ENCODE measurements at places on chromosomes 2 and 18.

DNA sequence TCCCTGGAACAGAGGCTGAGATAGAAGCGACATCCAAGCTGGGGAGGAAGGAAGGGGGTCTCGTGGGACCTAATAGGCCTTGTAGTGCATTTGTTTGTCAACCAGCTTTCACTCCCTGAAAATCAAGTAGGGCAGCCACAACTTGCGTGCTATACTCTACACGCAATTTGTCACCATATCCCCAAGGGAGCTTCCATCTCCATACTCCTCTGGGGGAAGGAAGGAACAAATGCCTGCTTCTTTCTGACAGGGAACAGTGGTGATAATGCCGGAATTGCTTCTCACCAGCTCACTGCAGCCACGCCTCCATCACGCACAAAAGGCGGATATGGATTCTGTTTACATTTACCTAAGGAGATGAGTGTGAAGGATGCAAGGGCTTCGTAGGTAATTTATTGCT is 213.4 kb downstream of the TMEM163 start:
- DNase-seq = no peak

DNA sequence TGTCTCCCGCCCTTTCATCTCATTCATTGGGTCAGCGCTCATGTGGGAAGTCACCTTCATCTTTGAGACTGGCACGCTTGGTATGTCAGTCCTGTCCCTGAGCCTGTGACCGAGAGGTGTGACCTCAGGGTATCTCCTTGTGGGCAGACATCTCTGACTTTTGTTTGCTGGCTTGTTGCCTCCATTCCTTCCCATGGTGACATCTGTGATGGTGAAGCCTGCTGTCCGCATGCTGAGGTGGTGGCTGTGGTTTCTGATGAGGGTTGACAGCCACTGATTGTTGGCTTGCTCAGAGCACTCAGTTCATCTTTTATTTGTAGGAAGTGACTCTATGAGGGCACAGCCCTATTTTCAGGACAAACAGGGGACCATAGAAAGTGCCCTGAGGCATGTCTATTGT is 139.2 kb downstream of the SLC4A3 start:
- no peak for DNase-seq

- DNase-seq = no peak
Observed at GRCh38 chr18:59050661-59051057, 89.0 kb upstream of the SEC11C start.

DNA sequence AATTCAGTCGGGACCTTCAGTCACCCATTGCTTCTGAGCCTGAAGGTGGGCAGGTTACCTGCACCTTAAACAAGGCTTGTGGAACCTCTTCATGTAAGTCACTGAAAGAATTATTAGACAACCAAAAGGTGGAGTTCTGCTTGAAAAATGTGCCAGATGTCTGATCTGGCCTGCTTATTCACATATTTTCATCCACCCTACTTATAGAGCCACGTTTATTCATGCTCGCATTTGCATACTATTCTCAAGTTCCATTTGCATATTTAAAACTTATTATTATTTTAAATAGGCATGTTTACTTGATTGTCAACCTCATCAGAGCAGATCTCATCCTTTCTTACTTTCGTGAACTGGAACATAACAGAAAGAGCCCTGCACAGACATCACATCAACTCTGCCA is 140.0 kb upstream of the NABP1 start:
- no peak for DNase-seq

DNA sequence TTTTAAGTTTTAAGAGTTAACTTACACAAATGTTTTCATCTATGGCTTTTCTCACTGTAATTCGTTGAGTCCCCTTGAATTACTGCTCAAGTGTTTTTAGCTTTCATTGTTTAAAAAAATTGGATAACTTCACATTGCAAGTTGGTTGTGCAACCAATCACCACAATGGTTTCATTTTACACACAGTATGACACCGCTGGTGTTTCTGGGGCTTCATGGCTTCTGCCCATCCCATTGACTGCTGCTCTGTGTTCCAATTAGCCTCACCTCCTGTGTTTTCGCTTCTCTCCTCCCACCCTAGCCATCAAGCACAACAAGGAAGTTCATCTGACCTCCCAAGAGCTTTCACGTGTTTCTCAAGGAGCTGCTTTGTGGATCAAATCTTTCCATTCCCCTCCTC is 199.1 kb upstream of the CHAC2 start:
- DNase-seq = no peak

DNA sequence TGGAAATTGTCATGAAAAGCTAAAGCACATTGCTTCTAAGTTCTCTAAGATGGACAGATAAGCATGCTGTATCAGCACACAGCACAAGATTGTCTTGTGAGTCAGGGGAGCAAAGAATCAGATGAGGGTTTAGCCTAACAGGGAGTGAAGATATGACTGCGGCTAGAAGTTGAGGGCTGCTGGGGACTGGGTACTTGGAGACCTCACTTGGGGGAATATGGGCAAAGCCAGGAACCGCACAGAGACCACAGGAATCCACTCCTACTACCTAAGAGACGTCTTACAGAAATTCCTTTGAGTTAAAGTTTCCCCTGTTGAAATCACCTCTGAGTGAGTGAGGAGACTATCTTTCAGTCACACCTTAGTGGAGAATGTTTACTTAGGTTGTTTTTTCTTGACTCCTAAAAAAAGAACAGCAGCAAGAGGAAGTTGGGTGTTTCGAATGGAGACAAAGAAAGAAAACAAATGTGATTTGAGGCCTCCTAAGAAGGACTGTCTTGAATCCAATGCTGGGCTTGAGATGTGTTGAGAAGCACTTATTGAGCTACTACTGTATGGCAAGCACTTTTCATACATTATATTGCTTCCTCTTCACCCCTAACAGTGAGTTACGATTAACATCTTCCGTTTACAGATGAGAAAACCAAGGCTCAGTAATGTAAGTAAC is 100.7 kb downstream of the ANKRD44 start:
- no peak for DNase-seq

- DNase-seq = no peak
Observed at GRCh38 chr2:237627441-237628246, at the start of gene LRRFIP1. Gene LRRFIP1 (plus strand): TSS chr2:237627587. CDS start chr2:237627645, 58 bp downstream.

GRCh38 chr2:10588931-10589330 is 100.8 kb downstream of the NOL10 start:
- no peak for DNase-seq

- no peak for DNase-seq
Observed at GRCh38 chr18:49464718-49465598, 4.5 kb upstream of the DYM start.

DNA sequence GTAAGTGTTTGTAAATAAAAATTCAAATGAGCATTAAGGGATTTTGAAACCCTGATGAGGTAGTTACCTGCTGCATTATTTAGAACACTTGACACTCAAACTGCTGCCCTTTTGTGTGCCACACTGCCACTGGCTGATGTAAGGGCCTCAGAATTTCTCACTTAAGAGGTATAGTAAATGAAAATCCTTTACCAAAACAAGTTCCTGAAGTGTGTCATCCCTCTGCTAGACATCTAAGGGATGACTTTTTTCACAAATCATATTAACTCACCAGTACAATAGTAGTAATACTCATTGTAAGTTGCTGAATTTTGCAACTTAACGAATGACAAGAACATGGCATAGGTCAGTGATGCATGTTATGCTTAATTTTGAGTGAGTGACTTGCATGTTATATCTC is 274.9 kb upstream of the UBE2E3 start:
- no peak for DNase-seq

- no peak for DNase-seq
Observed at GRCh38 chr2:144083211-144083610, 436.7 kb downstream of the ZEB2 start.

DNA sequence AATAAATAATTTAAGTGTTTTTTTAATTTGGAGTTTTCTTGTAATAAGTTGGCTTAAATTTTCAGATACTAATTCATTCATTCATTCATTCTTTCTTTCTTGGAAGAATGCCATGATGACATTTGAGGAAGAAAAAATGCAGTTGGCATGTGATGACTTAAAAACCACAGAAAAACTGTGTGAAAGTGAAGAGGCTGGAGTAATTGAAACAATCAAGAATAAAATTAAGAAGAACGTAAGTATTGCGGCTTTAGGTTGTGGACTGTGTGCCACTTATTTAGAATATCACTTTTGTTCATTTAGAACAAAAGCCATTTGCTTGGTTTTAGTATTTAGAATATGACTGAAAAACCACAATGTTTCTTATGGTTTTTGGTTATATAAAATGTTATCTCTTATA is 51.4 kb downstream of the TTC39C start:
- no peak for DNase-seq

DNA sequence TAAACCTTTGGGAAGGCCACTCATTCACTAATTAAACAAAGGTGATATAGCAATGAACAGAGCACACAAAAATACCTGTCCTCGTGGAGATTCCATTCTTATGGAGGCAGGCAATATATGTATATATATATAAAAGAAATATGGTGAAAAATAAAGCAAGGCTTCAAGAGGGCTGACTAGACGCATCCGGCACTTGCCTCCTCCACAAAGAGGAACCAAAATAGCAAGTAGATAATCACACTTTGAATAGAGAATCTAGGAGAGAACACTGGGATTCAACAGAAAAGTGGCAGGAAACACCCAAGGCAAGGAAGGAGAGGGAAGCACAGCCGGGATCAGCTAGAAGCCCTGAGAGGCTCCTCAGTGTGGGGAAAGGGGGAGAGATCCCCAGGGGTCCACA is 218.4 kb upstream of the FOSL2 start:
- DNase-seq = no peak

- no peak for DNase-seq
Observed at GRCh38 chr2:134232868-134233727, 20.8 kb upstream of the MGAT5 start.

GRCh38 chr2:2166881-2167280 is 164.2 kb downstream of the MYT1L start:
- DNase-seq = no peak

DNA sequence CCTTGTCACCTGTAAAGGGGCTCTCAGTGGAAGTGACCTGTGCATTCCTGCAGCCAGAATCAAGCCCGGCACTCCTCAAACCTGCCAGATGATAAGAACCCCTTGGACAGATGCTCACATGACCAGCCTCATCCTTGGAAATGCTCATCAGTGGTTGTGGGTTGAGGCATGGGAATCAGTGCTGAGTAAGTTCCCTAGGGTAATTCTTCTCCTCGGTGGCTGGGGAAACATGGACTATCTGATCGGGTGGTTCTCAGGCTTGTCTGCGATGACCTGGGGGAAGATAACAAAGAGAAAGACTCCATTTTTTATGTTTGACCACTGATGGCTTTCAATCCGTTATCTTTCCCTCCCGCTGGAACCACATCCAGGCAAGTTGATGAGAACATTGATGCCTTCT is 84.0 kb downstream of the SPP2 start:
- no peak for DNase-seq

GRCh38 chr18:44799382-44799906 is 118.8 kb downstream of the SETBP1 start:
- no peak for DNase-seq

GRCh38 chr2:165357758-165358157 is 111.7 kb upstream of the CSRNP3 start:
- no peak for DNase-seq

- no peak for DNase-seq
Observed at GRCh38 chr2:31762085-31762484, 181.3 kb upstream of the SRD5A2 start.

DNA sequence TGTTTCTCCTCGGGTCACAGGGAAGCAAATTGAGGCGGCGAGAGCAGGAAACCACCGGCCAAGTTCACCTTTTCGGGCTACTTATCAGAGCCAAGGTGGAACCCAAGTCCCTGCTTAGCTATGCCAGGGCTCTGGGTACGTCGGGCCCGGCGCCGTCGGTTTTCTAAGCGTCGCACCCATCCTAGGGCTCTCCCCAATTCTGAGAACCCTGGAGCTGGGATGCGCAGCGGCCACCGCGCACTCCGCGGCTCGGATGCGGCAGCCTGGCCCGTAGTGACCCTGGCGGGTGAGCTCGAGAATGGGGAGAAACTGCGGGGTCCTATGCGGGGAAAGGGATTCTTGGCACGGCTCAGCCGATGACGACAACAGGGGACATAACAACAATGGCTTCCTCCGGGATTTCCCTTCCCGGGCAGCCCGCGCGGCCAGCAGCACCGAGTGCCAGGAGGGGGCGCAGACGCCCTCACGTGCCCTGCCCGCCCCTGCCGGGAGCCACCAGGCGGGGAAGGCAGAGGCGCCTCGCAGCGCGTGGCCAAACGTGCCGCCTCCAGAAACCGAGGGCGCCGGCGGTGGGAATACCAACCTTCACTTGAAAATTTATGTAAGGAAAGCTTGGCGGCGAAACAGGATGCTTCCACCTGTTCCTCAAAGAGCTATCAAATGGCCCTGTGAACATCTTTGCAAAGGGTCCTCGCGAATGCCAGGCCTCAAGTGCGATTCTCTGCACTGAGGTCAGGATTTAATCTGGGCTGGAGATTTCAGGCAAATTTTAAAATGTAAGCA is 2.1 kb upstream of the SLC30A3 start:
- peak; percentile 36 for DNase-seq

DNA sequence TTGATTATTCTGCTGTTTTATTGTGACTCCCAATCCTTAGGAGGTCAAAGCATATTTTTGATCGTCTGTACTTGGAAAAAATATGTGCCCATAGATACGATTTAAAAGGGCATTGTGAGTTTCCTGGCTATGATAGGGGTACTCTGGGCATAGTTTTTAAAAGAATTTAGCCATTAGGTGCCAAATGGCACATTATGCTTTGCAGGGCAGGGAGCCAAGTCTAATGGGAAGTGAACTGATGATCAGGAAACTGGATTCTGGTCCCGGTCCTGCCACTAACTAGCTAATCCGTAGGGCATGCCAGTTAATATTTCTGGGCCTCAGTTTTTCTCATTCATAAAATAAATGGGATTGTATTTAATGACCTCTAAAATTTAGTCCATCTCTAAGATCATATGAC is 189.3 kb downstream of the LTBP1 start:
- DNase-seq = no peak

GRCh38 chr2:18124116-18124835 is 245.8 kb downstream of the KCNS3 start:
- no peak for DNase-seq

DNA sequence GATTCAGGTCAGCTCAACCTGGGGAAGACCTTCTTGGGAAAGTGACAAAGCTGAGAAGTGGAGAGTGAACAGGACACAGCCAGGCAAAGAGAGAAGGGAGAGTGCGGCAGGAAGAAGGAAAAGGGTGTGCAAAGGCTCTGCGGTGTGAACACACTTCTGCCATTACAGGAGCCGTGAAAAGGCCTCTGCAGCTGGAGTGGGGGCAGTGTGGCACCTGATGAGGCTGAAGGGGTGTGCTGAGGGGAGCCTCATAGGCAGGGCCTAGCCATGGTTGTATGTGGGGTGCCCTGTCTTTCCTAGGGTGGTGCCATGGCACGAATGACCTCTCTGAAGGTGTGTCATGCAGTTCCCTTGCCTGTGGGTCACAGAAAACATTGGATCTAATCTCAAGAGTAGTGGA is 347.6 kb downstream of the CYRIA start:
- no peak for DNase-seq

All from stimulated activated CD8-positive, alpha-beta memory T cell treated with anti-CD3 and anti-CD28 coated beads, Interleukin-7, amount 100 ng/mL, for 1 hour (primary cell).